ENCODE measurements at places on chromosomes 1 and 21.

DNA sequence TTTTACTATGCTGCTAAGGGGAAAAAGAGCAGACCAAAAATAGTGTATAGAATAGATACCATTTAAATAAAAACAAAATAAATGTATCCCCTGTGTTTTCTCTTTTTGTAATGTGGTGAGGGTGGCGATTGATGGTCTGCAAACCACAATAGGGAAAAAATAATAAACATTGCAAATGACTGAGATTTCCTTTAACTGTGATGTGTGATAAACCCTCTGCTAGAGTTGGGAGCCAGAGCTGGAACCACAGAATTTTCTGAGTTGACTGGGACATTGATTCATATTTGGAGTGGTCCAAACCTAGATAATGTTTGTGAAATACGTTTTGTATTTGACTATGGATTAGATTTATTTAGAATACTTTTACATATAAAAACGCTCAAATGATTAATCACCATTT, 70.6 kb upstream of the PTGFR start:
- DNase-seq: no peak

- DNase-seq: no peak
These were observed 986.6 kb upstream of the ADAMTS5 start for GRCh38 chr21:27953340-27954045.

DNA sequence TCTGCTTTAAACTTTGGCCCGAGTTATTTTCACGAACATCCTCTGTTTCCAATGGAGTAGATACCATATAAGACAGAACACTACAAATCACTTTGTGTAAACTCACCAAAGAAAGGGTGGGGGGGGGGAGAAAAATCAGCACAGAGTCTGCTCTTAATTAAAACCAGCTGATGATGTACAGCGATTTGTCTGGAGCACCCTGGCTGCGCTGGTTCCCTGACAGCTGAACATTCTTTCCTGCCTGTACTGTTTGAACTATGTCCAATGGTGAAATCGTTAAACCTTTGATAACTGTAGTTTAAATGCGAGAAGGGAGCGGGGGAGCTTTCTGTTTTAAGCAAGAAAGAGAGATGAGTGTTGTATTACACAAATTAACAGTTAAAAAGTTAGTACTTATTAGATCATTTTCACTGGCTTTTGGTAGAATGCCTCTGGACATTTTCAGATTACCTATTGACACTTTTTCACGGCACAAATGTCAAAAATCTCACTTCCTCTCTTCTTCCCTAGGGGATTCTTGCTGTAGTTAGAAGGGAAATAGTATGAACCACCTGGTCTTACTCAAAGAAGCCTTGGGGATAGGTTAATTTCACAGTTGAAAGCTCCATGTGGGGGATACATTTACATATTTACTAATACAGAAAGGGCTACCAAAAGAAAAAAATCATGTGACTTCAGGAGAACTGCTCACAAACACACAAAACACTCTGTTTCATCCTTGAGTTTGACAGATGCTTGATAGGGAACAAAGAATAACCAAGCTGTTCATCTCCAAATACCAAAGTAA, 140.2 kb upstream of the RUNX1 start:
- no peak for DNase-seq

DNA sequence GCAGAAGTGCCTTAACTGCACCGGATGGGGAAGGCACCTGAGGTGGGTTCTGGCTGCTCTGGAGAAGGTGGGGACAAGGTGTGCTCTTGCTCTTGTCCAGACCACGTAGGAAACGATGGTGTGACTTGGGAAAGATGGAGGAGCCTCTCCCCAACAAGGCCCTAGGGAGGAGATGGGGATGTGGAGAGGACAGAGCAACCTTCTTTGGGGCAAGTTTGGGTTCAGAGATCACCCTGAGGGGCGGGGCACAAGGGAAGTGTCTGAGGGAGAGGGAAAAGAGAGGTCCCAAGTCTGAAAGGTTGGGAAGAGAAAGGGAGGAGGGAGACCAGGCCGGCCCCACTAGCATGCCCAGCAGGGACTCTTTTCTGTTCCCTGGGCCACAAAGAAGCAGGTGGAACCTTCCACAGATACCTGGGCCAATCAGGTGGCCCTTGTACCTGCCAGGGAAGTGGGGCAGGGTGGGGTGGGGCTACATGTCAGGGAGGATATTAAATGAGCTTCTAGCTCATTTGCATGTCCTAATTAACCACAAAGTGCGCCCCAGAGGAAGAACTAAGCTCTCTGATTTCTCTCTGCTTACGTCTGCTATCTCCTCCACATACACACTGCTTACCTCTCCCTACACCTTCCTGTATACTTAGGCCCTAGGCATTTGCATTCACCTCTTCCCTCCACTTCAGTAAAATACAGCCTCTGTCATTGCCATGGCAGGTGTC, 15.9 kb downstream of the INKA2 start:
- DNase-seq: no peak

All from activated gamma-delta T cell (primary cell).